ENCODE measurements at places on chromosomes 3 and 15. TPM values are rescaled to one million over a fixed set of nuclear protein-coding genes. Genes with fewer than 3 reads are reported as not detected.

EFCAB12 gene
- 16.0 TPM for polyA plus RNA-seq

GOLGA6B gene
- 8.6 TPM for polyA plus RNA-seq

DPPA4 gene
- polyA plus RNA-seq, result 8.8 TPM

SIDT1 gene
- 5.0 TPM for polyA plus RNA-seq

STOML1 gene
- 25.6 TPM for polyA plus RNA-seq
